Posterior vena cava (tissue), 2 donors: ENCODE measurements at places on chromosomes 1 and 21.

- DNase-seq: no peak
These were observed 63.9 kb upstream of the CYP2J2 start for GRCh38 chr1:59990470-59990869.

DNA sequence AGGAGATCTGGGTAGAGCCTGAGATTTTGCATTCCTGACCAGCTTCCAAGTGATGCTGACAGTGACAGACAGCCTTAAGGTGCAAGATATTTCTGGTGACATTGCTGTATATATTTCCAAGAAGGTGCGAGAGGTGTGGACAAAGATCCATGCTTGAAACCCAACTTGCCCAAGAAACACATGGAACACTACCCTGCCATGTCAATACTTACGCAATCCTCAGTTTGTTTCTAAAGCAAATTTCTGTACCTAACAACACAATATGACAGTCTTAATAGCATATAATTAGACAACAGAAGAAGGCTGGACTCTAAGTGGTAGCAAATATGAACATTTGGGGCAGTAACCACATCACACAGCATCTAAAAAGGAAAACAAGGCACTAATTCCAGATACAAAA, 260.4 kb downstream of the DSCAM start:
- DNase-seq: no peak

- no peak for DNase-seq
These were observed 53.9 kb upstream of the PTGFRN start for GRCh38 chr1:116855773-116856201.

DNA sequence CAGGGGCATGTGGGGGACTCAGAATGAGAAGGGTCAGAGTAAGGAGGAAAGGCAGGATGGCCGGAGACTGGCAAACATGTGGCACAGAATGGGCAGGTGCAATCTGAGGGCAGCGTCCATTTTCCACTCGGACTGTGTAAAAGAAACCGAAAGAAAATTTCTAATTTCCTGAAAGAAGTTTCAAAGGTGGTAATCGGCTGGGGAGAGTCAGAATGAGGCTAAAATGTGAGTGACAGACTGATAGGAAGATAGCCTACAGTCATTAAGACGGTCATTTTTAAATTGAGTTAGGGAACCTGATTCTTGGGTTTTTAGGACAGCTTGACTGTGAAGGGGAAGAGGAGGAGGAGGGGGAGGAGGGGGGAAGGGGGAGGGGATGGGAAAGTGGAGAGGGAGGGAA, 23.6 kb downstream of the COA6 start:
- DNase-seq: no peak

DNA sequence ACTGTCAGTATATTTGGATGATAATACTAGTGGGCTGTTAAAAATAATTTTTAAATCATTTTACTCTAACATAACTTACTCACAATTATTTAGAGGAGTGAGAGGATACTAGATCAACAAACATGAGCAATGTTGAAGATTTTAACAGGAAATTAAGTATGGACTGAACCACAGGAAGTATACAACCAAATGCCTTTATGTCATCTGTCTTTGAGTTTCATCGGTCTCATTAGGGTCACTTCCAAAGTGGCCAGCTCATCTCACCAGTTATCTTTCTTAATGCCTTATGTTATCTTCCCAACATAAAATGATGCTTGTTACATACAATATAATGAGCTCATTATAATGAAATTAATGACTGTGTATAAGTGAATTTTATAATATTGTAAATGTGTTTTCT, 1.5 kb upstream of the RGS1 start:
- no peak for DNase-seq

DNA sequence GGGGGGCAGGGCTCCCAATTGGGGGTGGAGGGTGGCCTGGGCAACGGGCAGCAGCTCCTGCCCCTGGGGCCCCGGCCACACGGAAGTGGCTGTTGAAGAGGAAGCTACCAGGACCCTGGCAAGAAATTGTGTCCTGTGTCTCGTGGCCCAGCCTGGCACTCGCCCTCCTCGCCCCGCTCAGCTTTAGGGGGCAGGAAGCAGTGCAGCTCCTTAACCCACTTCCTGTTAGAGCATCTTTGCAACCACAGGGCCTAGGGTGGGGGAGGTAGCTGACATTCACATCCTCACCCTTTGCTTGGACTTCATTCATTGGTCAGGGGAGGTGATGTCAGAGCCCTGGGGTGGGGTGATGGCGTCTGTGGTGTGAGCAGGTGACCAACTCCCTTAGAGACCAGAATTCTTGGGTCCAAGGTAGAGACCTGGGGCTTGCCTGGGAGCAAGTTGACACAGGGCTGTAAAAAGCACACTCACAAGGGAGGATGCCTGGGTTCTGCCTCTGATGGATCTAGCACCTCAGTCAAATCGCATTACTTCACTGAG, at the start of gene ARHGAP30:
TSS of gene ARHGAP30 (minus strand) at position 161 of the 540 bp plus-strand sequence. CDS start 267 bp downstream, outside the sequence.
- DNase-seq: peak; percentile 93

DNA sequence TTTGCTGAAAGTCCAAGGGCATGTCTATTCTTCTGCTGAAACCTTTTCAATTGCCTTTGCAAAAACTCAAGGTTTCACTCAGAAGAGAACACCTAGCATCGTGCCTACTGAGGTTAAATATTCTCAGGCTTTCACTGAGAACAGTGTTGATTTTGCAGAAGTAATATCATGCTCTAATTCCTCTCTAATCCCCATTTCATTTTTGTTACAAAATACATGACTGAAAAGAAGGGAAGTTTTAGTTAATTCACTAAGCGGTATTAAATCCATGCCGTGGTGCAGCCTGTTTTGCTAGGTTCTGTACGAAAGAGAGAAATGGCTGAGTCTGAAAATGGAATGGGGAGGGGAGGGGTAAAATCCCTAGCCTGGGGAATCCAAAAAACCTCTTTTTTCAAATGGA, 163.2 kb upstream of the CAMK1G start:
- DNase-seq: no peak

- DNase-seq: no peak
These were observed 10.7 kb upstream of the MATN1 start for GRCh38 chr1:30734106-30734505.

GRCh38 chr1:234533034-234533891, 54.3 kb upstream of the TARBP1 start:
- DNase-seq: peak; percentile 91

DNA sequence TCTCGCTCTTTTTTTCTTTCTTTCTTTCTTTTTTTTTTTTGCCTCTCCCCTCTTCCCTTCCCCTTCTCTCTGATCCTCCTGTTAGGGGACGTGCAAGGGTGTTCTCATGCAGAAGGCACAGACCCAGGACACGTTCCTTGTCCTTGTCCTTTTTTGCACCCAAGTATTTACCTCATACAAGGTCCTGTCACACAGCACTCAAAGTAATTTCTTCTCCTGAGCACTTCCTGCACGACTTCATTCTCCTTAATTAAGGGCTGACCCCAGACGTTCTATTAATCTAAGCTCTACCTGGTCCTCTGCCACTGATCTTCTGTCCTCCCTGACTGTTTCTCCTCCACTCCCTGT, 424 bp upstream of the PCNX2 start:
- DNase-seq: no peak

GRCh38 chr1:236301080-236301957, 19.6 kb upstream of the ERO1B start:
- no peak for DNase-seq

DNA sequence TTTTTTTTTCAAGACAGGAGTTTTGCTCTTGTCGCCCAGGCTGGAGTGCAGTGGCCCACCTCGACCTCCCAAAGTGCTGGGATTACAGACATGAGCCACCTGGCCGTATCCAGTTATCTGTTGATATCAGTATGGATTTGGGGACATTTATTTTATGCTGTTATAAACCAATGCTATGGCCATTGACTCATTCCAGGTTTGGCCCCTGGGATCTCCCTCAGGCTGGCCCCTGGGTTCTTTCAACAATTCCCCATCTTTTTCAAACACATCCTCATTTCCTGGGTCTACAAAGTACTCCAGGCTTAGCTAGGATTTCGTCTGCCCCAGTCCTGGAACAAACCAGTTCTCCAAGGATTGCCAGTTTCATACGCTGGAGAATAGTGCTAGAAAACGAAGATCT, 44.1 kb downstream of the WDR4 start:
- DNase-seq: no peak

DNA sequence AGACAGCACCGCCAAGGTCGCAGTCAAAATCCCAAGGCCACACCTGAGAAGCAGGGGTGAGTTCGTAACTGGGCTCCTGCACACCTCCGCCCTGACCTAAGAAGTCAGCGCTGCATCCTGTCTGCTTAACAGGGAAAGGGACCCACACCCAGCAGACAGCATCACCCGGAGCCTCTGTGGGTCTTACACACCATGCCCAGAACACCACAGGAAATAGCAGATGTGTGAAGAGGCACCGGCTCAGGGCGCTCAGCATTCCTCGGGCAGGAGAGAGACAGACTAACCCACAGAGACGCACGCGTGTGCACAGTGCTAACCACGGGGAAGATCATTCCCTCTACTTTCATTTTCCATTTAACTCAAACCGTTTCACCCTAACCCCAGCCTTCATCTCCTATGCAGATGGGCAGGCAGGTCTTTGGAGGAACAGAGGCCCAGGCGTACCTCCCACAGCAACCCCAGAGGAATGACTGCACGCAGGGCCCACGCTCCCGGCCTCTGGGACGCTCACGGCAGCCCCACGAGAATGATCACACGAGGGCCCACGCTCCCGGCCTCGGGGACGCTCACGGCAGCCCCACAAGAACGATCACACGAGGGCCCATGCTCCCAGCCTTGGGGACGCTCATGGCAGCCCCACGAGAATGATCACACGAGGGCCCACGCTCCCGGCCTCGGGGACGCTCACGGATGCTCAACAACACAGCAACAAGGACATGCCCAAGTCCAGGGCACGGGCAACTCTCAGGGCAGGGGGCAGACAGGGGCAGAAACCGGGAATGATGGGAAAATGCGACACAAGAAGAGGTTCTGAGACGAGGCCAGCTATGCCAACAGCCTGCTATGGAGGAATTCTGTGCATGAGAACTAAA, 20.9 kb downstream of the POFUT2 start:
- DNase-seq: peak; percentile 71

DNA sequence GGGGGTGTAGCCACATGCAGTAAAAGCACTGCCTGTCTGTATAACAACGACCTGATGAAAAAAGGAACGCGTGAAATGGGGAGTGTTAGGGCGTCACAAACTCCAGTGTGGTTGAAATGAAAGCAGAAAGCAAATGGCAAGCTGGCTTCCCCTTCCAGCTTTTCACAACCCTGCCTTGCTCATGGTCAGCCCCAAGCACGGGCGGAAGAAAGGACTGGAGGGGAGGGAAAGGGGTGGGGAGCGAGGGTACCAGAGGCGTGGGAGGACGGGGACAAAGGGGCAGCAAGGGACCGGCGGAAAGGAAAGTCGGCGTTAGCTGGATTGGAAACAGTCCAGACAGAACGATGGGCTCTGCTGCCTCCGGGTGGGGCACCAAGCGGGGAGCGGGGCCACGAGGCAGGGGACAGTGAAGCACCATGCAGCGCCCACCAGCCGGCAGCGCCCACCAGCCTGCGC, 9.6 kb downstream of the VPS26C start:
- DNase-seq: no peak

GRCh38 chr21:17428484-17428869, 84.4 kb upstream of the CXADR start:
- DNase-seq: no peak

DNA sequence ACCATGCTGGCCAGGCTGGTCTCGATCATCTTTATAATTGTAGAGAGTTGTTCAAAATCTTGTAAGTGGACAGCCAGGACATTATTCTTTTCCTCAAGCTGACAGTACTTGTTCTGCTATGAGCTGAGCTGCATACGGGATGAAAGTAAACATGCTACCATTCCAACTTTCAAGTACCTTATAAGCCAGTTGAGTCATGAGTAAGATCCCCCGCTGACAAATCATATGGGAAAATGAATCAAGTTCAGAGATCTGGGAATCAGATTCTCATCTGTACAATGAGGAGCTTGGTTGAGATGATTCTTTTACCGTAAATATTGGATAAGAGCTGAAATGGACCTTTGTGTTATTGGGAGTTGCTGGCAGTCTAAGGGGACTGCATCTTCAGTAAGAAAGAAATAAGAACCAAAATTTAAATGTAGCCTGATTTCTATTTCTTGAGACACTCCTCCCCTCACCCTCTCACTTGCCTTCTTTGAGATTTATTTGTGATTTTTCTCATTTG, 62.7 kb downstream of the CENPF start:
- DNase-seq: no peak

GRCh38 chr21:38832664-38833063, 26.9 kb downstream of the ETS2 start:
- DNase-seq: no peak

DNA sequence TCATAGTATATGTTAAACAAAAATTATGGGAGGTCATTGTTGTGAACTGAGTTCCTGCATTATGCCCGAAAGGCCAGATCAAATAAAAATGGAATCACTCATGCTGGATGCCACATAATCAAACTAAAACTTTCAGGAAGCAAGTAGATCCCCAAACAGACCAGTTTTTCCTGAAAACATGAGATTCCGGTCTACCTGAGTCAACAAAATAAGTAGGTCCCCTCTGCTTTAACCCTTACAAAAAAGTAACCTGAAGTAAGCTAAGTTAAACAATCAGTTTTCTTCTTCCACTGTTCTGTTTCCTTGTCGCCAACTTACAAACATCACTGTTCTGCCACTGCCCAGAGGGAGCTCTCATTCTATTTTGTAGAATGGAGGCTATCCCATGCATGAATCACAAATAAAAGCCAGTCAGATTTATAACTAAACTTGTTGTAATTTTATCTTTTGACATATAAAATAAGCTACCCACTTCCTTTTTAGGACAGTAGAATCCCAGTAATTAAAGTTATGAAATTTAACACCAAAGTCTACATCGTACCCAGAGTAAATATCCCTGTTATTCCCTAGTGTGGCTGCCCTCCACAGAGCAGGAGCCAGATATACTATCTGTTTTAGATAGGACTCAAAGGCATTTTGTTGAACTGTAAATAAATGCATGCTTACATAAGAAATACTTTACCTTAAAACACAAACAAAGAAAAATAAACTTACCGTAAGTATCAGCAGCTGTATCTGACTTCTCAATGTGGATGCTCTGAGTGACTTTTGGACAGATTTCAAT, 149.4 kb downstream of the TIAM1 start:
- DNase-seq: no peak

DNA sequence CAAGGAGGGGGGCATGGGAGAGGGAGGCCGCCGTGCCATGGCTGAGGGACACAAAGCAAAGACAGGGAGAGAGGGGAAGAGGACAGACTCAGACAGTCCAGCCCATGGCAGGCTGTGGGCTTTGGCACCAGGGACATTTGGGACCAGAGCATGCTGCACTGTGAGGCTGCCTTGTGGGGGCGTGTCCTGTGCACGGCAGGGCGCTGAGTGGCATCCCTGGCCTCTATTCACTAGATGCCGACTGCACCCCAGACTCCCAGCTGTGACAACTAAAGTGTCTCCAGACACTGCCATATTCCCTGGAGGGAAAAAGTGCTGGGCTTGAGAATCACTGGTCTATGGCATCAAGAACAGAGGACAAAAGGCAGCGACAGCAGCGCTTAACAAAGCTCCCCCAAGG, 18.6 kb upstream of the PRDM15 start:
- DNase-seq: peak; percentile 57

GRCh38 chr1:244150665-244151064, 99.6 kb downstream of the ZBTB18 start:
- no peak for DNase-seq

- DNase-seq: no peak
These were observed 122.2 kb downstream of the KCNN3 start for GRCh38 chr1:154747740-154748404.

- no peak for DNase-seq
These were observed 202.8 kb downstream of the RYR2 start for GRCh38 chr1:237244778-237245177.

- DNase-seq: no peak
These were observed 141.4 kb upstream of the CXADR start for GRCh38 chr21:17371450-17371849.
